ENCODE measurements at places on chromosomes 2 and 18.

DNA sequence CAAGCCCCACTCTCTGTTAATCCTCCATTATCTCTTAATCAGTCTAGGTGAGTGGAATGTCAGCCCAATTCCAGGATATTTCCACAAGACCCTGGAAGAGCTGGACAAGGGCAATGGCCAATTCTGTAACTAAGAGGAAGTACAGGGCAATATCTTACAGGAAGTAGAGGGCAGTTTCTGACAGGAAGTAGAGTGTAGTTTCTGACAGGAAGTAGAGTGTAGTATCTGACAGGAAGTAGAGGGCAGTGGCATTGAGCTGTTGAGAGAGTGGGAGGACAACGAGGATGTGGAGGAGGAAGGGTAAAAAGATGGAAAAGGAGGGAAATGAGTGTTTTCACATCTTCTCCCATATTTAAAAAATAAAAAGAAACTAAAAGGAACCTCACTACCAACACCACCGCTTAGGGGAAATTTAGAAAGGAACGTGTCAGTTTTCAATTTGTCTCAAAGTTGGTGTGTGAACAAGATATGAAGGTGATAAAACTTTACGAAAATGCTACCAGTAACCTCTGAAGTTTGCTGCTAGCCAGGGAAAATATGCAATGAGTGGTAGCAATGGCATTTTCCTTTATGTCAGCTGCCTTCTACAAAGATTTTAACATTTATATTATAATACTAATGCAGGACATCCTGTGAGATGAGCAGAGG is 430.9 kb upstream of the HNRNPA3 start:
- no peak for DNase-seq

- no peak for DNase-seq
Measured at GRCh38 chr2:138271467-138271866, 230.1 kb upstream of the SPOPL start.

DNA sequence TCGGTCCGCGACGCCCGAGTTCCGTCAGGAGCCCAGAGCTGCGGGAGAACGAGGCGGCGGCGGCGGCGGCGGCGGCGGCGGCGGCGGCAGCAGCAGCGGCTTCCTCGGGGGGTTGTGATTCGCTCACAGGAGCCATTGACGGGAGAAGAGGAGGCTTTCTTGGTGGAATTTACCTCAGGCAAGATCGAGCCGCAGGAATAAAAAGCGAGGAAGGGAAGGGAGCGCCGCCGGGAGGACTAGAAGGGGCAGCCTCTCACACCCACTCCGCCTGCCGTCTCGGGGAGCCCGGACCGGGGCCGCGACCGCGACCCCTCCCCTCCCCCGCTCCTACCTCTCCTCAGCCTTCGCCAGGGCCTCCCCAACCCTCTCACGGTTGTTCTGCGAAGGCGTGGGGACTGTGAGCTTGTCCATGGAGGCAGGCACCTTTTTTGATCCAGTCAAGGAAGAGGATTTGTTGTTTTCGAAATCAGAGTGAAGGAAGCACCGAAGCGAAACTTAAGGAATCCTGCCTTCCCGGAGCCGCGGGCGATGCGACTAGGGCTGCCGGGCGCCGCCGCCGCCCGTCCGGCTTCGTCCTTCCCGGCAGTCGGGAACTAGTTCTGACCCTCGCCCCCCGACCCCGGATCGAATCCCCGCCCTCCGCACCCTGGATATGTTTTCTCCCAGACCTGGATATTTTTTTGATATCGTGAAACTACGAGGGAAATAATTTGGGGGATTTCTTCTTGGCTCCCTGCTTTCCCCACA is 506 bp downstream of the BMPR2 start:
- peak; percentile 20 for DNase-seq

DNA sequence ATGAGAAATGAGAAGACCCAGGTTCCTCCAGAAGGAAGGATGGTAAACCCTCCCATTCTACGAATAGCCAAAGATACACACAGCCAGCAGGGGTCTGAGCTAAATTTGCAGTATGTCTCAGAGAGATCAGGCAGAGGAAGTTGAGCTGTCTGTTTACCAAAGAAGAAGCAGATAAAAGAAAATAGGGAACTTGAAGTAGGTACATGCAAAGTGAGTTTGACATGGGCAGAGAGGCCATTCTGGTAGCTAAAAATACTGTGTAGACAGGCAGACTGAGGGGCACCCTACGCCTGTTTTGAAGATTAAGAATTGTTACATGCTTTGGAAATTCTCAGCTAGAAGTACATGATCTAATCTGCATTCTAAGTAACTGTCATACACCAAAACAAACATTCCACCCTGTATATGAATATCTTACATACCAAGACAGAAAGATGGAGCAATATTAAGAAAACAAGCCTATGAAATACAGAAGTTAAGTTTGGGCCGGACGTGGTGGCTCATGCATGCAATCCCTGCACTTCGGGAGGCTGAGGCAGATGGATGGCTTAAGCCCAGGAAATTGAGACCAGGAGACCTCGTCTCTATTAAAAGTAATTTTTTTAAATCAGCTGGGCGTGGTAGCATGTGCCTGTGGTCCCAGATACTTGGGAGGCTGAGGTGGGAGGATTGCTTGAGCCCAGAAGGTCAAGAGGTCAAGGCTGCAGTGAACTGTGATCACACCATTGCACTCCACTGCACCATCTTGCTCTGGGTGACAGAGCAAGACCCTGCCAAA is 157.9 kb downstream of the ANKRD44 start:
- DNase-seq, result no peak

- DNase-seq, result no peak
Measured at GRCh38 chr2:146927080-146927711, 917.6 kb upstream of the ACVR2A start.

- DNase-seq, result no peak
Measured at GRCh38 chr18:8011906-8012305, 444.8 kb downstream of the PTPRM start.

DNA sequence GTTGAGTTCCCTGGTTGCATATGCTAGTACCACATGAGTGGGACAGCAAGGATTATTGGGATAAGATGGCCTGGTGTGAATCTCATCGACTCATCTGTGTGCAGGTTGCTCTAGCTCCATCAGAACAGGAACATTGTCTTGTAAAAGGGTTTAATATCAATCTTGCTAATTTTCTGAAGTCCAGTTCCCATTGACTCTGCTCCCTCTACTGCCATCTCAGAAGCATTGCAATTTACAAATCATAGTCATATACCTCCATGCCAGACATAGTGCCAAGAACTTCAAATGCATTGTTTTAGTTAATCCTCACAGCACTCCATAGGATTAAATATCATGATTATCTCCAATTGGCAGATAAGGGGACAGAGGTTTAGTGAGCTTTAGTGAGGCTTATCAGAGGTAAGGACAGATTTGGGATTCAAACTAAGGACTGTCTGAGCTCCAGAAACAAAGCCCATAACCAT is 4.8 kb upstream of the STAT4 start:
- DNase-seq, result no peak

- no peak for DNase-seq
Measured at GRCh38 chr2:230849633-230850357, 14.9 kb upstream of the ITM2C start.

- no peak for DNase-seq
Measured at GRCh38 chr2:219081701-219082331, 21.1 kb upstream of the IHH start.

- DNase-seq, result no peak
Measured at GRCh38 chr18:12751891-12752290, 49.0 kb downstream of the PSMG2 start.

- DNase-seq, result peak; percentile 42
Measured at GRCh38 chr2:205280596-205281236, 401.6 kb upstream of the NRP2 start.

- no peak for DNase-seq
Measured at GRCh38 chr2:28452534-28453081, 43.3 kb upstream of the PLB1 start.

GRCh38 chr2:158052761-158053160 is 48.9 kb upstream of the UPP2 start:
- DNase-seq, result no peak

DNA sequence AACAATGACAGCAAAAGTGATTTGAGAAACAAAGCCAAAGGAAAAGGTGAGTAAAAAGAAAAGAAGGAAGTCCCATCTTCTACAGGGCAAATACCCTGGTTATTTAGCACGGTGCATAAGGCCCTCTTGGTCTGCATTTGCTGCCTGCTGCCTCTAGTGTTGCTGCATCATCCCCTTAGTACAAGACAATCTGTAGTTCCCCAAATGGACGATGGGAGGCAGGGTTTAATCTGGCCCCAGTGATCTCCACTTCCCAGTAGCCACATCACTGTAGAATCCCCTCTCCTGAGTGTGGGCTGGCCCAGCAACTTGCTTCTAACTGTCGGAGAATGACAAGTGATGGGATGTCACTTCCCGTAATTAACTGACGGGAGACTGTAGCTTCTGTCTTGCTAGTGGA is 85.1 kb downstream of the CTAGE1 start:
- no peak for DNase-seq

- no peak for DNase-seq
Measured at GRCh38 chr18:73258375-73259087, 390.7 kb upstream of the NETO1 start.

- DNase-seq, result peak; percentile 11
Measured at GRCh38 chr2:212282671-212283261, 255.8 kb downstream of the ERBB4 start.

- no peak for DNase-seq
Measured at GRCh38 chr2:162258686-162259085, 15.4 kb upstream of the FAP start.

DNA sequence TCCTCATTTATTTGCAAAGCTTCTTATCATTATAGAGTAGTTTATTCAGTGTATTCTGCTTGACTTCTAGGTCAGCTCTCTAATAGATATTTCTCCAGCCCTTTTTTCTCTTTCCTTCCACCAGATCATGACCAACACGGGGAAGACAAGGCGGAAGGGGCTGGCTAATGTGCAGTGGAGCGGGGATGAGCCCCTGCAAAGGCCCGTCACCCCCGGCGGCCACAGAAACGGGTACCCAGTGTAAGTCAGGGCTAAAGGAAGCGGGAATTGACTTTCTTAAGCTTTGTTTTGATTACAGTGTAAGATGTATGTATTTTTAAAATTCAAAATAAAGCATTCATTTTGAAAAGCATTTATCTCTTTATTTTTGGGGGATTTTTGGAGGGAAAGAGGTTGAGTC is 50.7 kb upstream of the B3GNT7 start:
- DNase-seq, result no peak

DNA sequence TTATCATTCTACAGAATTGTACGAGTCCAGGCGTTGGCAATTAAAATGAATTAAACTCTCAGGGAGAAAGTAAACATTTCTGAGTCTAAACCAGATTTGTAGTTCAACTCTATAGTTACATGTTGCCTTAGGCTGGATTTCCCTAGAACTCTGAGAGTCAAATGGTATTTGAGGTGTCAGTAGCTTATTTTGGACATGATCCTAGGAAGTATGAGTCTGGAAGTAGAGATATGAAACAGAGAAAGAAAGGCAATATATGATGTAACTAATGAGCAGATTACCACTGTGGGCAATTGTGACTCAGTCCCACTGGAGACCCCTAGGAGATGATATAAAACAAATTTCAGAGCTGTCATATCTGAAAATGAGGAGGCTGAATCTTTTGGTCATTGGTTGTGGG is 199.1 kb upstream of the UBE2E3 start:
- DNase-seq, result no peak

DNA sequence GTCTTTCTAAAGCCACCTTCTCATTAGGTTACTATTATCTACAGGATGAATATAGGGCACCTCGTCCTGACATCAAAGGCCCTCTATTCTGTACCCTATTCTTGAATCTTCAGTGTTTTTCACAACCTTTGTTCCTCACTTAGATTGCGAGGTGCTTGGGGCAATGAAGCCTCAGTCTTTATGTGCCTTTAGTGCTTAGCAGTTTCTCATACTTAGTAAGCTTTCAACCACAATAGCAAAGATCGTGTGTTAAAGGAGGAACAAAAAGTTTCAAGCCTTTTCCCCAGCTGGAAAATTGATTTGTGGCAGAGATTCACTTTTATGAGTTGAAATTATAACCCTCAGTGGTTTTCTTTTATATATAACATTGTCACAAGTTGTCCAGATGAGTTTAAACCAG is 226.9 kb downstream of the MYO3B start:
- no peak for DNase-seq

DNA sequence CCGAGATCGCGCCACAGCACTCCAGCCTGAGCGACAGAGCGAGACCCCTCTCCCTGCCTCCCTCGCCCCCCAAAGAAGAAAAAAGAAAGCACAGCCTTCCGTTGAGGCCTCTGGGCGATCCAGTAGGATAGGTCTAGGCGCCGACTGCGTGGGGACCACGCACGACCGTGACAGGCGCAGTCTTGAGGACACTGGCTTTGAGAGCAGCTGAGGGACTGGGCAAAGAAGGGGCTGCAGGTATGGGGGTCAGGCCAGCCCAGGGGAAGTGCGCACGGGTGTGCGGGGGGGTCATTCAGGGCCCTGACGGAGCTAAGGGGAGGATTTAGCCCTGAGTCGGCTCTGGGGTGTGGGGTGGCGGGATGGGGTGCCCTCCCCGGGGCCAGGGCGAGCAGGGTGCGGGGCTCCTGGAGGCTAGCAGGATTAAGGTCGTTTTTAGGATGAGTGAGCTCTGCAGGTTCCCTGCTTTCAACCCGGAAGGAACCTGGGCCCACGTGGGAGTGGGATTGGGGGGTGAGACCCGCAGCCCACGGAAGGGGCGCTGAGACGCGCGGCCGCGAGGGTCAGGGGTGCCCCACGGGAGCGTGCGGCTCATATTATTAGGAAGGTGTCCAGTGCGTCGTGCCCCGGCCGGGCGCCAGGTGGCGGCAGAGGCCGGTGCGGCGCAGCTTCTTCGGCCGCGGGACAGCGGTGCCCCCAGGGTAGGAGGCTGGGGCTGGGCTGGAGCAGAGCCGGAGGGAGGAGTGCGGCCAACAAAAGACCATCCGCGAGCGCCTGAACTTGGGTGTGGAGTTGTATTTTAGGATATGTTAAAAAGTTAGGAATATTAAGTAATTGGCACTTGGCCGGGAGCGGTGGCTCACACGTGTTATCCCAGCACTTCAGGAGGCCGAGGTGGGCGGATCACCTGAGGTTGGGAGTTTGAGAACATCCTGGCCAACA is 20.5 kb upstream of the ZNF236 start:
- DNase-seq, result peak; percentile 49

DNA sequence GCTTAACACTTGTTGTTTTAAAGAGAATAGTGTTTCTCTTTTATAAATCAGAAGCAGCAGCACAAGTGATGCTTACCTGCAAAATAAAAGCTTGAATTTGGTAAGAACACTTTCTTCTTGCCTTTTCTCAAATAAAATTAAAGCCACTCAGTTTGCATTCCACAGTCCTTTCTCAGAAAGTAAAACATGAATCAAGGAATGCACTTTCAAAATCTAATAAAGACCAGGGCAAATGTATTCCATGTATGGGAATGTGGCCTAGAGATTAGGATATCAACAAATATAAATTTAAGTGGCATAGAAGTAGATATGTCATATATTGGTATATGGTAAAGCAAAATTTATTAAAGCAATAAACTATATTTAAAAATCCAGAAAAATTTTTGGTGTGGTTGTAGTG is 352.8 kb downstream of the THSD7B start:
- no peak for DNase-seq

GRCh38 chr2:164512871-164513270 is 108.4 kb downstream of the GRB14 start:
- no peak for DNase-seq

DNA sequence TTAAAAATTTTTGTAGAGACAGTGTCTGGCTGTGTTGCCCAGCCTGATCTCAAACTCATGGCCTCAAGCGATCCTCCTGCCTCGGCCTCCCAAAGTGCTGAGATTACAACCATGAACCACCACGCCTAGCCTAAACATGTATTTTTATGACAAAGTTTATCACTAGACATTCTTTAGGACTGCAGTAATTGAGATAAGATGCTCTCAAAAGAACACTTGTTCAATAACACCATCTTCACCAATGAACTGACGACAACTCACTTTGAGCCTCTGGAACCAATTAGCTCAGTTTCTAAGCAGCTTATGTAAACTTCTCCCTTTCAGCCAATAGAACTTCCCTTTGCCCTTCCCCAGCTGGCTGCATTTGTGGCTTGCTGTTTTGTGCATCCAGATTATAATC is 15.3 kb upstream of the PPP4R1 start:
- DNase-seq, result no peak
